ENCODE measurements at places on chromosomes 11 and 22. TPM values are rescaled to one million over a fixed set of nuclear protein-coding genes. Genes with fewer than 3 reads are reported as not detected.

The HPX gene
- not detected for total RNA-seq

DNA sequence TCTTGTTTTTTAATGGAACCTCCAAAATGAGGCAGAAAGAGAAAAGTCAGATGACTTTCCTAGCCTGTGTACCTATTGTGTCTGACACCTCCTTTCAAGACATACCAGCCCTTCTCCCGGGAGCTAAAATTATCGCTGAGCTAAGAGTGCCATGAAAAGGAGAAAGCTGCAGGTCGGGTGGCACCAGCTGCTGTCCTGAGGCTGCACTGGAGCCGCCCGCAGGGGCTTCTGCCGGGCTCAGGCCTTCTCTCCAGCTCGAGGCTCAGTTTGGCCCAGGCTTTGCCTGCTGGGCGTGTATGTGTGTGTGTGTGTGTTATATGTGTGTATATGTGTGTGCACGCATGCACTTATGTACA is 27.7 kb upstream of the RAB1B start:
- no peak overlapping the region for H3K4me3 ChIP-seq
- H3K4me1 ChIP-seq, result peaks cover 4% of the 10 kb centered on the region
- no peak overlapping the region for H3K27ac ChIP-seq
- no peak for DNase-seq
- H3K27me3 ChIP-seq, result no peaks in the 10 kb centered on the region

- no peaks in the 10 kb centered on the region for H3K27me3 ChIP-seq
- no peak for DNase-seq
- H3K36me3 ChIP-seq, result no peaks in the 10 kb centered on the region
- H3K4me1 ChIP-seq, result no peaks in the 10 kb centered on the region
Observed at GRCh38 chr22:27976586-27976985, 57.5 kb upstream of the PITPNB start.

DNA sequence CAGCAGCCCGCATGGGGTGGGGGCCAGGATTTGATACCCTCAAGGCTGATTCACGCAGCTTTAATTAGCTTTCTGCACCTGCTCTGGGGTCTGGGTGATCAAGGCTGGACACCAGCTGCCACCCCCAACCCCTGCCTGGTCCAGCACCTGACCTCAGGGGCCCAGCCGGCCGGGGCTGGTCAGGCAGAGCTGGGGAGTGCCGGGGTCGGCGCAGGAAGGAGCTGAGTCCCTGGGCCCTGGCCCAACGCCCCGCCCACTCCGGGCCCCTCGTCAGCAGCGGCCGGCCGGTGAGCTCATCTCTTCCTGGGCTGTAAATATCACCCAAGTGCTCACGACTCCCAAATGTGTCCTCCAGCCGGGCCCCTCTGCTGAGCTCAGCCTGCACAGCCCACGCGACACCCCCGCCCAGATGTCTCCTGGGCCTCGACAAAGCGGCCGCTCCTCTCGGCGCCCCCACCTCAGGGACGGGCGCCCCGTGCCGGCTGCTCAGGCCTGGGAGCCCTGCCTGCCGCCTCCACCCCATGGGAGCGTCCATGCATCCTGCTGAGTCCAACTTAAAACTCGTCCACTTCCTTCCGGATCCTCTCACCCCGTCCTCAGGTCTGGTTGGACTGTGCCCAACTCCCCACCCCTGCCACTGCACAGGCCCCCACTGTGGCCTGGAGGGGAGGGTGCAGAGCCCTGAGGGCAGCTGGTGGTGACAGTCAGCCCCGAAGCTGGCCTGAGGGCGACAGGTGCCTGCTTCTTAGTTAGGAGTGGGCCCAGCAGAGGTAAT is 29.0 kb downstream of the RTN4R start:
- DNase-seq, result peak; percentile 66
- peaks cover 34% of the 10 kb centered on the region for H3K4me1 ChIP-seq
- H3K4me3 ChIP-seq, result peak overlapping the region; percentile 29
- no peaks in the 10 kb centered on the region for H3K27me3 ChIP-seq
- H3K36me3 ChIP-seq, result no peaks in the 10 kb centered on the region

The FZD4 gene
- total RNA-seq, result 0.16 TPM

The KIAA1671 gene
- total RNA-seq, result 6.8 TPM
